ENCODE measurements at places on chromosomes 3 and 15.
A peak's percentile ranks its signal among the peaks of the same experiment; 100 is the strongest.

DNA sequence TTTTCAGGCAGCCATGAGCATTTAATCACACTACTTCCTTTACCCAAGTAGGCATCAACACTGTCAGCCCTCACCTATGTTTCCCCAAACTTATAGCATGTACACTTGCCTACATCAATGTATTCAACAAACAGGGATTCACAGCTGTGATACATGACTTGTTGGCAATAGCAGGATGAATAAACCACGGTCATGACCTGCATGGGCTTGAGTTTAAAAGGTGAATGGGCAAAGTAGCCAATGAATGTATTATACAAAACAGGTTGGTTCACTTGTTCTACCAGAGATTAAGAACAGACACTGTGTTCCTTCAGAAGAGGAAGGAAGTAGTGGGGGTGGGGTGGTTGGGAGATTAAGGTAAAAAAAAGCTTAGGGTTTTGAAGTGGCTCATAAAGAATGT, 861.9 kb upstream of the SEMA6D start:
- no peak for DNase-seq

GRCh38 chr3:59072681-59073080, 22.9 kb upstream of the CFAP20DC start:
- no peak for DNase-seq

- DNase-seq = no peak
Observed at GRCh38 chr15:92634671-92635201, 20.8 kb downstream of the FAM174B start.

DNA sequence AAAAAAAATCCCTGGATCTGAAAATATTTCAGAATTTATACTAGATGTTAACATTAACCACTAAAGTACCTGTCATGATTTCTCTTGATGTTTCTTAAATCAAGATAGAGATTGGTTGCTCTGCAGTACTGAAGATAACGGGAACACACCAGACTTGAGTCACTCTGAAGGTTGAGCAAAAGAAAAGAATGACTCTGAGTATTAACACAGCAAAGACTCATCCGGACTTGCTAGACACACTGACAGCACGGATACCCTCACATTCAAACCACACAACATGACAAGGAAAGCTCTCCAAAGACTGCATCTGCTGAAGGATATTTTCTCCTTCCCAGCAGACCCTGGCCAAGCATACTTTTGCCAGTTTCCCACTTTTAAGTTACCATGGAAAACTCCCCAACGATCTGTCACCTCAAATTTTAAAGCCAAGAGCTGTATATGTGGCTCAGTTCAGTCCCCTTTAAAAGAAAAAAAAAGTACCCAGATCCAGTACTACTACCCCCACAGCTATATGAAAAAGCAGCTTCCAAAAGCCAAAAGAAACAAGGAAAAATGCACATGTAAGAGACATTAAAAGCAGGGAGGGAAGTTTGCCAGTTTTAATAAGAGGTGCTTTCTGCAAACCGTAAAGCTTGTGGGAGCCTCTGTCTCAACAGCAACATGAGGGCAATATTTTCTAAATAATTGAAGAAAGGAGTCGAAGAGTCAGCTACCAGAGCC, 8.3 kb downstream of the EOGT start:
- DNase-seq = no peak

DNA sequence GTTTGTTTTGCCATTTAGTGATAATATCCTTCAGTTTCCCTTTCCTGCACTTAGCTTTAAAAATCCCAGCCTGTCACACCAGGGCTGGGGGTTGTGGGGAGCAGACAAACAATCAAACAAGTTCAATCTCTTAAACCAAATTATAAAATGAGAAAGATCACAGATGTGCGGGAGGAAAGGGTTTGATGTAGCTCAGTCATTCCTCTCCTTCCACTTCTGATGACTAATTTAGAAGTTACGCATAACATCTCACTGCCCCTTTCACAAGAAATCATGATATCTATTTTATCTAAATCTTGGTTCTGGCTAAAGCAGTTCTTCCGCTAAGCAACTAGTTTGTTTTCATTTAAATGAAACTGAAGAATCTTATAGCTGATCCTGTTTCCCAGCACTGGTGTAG, 34.1 kb upstream of the ATG7 start:
- no peak for DNase-seq

GRCh38 chr15:68337826-68338225, 60.3 kb downstream of the FEM1B start:
- DNase-seq = no peak

DNA sequence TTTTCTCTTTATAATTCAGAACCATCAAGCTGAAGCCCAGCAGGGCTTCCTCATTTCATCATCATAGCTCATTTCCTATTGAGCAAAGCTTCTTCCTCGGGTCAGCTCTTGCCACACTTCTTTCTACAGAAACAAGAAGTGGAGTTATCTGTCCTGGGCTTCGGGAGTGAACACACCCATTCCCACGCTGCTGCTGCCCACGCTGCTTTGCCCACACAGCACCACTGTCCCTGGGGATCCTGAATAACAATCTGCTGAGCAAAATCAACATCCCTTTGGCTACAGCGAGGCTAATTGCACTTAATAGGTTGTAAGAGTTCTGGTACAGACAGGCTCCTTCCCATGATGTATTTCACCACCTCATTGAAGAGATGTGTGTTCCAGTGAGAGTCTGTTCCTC, 23.7 kb downstream of the CEP19 start:
- DNase-seq = no peak

GRCh38 chr3:89000886-89001285, 106.5 kb upstream of the EPHA3 start:
- DNase-seq = no peak

GRCh38 chr3:194180570-194180969, 44.6 kb downstream of the HES1 start:
- no peak for DNase-seq

GRCh38 chr3:195931582-195932273, 23.4 kb upstream of the TNK2 start:
- no peak for DNase-seq

- no peak for DNase-seq
Observed at GRCh38 chr3:185537369-185537970, 14.9 kb downstream of the LIPH start.

DNA sequence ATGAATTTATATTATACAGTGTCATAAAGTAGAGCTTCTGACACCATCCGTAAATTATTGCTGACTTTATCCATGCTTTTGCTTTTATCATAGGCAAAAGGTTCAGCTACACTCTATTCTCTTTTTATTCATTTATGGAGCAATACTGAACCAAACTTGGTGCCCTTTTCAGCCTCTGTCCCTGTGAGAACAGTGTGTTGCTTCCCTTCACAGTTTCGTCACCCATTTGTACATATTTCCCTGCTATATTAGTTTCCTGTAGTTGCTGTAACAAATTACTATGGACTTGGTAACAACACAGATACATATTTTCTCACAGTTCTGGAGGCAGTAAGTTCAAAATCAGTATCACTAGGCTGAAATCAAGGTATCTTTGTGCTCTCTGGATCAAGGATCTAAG, 2.8 kb upstream of the RPL24 start:
- no peak for DNase-seq

GRCh38 chr3:3071136-3071535, 39.0 kb downstream of the IL5RA start:
- no peak for DNase-seq

GRCh38 chr15:57920911-57921310, 144.6 kb downstream of the ALDH1A2 start:
- DNase-seq = no peak

DNA sequence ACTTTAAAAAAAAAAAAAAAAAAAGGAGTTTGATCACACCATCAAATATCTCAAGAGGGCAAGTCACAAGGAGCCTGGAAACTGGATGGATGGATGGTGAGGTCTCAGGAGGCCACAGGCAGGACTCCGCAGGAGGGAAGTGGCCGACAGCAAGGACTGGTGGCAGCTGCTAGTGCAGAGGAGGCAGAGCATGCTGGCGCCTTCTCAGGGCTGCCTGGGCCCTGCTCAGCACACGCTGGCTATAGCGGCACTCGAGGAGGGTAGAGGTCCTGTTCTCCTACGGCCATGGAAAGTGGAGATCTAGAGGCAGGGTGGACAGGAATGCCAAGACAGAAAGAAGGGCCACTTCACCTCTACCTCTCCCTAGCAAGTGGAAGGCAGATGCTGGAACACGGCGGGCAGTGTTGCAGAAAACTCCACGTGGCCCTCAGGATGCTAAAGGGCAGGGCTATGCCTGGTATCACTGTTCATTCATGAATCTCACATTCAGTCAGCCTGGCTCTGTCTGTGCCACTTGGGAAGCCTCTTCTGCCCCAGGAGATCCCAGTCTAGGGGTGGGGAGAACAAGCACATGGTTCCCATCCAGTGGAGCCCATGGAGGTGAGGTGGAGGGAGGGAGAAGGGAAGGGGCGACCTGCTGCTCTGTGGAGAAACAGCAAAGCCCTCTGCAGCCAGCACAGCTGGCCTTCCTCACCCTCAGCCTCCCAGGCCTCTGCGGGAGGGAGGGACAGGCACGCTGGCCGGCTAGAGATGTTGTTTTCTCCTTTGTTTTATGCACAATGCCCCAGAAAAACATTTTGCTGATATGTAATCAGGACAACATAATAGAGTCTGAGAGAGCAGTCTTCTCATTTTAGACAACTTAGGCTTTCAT, 71.0 kb downstream of the OXNAD1 start:
- DNase-seq = no peak

GRCh38 chr15:89936051-89936785, 23.5 kb upstream of the ARPIN start:
- peak; percentile 83 for DNase-seq

- DNase-seq = no peak
Observed at GRCh38 chr3:126956866-126957650, 25.9 kb upstream of the PLXNA1 start.

DNA sequence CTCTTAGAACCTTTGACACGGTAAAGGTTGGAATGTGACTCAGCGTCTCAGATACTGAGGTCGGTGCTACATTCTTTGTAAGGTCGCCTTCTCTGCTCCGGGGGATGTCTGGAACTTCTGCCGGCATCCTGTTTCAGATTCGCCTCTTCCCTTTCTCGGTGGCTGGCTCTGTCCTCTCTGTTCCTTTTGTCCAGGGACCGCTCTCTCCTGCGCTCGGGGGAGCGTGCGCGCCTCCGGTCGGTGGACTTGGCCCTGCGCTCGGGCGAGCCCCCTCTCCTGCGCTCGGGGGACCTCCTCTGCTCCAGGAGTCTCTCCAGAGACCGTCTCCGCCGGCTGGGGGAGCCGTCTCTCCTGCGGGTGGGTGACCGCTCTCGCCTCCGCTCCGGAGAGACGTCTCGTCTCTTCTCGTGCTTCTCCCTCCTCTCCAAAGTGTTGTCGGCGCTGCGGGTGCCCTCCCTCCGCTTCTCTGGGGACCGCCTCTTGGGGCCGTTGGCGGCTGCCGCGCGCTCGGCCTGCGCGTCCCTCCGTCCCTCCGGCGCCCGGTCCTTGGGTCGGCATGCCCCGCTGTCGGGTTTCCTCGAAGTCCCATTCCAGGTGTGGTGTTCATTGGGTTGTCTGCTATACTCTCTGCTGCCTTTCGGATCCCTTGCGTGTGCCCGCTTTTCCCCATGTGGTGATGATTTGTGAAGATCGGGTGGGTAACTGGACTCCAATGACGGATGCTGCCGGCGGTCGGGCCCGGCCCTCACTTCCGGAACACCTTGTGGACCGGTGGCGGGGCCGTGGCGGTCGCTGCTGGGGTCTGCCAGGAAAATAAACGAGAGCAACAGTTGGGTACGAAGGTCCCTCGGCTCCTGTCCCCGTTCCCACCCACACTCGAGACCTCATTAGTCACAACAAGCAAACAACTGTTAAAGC, 668.8 kb upstream of the ADAMTS9 start:
- DNase-seq = no peak

DNA sequence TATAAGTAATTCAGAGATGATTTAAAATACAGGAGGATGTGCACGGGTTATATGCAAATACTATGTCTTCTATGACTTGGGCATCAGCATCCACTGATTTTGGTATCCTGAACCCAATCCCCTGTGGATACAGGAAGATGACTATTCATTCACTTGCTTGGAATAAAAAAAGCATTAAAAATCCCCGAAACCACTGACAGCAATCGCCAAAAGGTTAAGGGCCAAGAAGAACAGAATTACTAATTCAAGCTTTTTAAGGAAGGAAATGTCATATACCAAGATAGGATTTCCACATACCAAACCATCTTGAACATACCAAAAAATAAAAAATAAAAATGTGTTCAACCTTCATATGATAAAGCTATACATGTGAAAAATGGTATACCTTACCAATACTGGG, 93.7 kb downstream of the DLG1 start:
- no peak for DNase-seq

- no peak for DNase-seq
Observed at GRCh38 chr15:80462111-80462510, 57.9 kb downstream of the ARNT2 start.

DNA sequence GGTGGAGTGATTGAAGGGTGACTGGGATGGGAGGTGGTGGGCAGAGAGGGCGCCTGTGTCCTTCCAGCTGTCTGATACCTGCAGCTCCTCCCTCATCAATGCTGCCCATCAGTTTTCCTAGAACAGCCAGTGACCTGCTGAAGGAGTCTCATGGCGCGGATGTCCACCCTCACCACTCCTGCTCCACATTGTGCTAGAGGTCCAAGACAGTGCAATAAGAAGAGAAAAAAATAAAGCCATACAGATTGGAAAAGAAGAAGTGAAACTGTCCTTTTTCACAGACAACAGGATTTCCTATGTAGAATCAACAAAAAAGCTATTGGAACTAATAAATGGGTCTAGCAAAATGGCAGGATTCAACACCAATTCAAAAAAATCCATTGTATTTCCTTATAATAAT, 7.4 kb downstream of the ZDHHC19 start:
- no peak for DNase-seq

DNA sequence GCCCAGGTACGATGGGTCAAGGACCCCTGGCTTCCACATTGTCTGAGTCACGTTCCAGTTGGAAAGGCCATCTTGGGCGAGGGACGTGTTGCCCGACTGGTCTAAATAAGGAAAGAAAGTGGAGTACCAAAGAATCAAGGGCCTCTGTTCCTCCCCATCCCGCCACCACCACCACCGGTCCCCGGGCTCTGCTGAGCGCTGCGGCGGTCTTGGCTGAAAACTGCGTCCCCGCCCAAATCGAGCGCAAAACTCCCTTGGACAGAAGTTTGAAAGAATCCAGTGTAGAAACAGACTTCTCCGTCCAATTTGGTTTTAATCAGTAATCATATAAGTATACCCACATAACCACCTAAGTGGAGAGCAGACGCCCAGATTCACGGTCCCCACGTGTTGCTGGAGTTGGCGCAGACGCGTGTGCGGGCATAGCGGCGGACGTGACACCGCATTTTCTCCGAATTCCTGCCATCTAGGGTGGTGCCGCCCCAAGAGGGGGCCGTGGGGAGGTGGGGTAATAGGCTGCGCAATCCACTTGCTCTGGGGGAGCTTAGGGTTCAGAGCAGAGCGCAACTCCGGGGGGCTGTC, 243.8 kb upstream of the TOPAZ1 start:
- no peak for DNase-seq

Measured in immature natural killer cell (primary cell).